ENCODE measurements at places on chromosomes 7 and 10.

GRCh38 chr7:123538897-123539296 lies 4.5 kb upstream of the IQUB start:
- DNase-seq, result no peak

- DNase-seq, result no peak
These were observed 219.5 kb upstream of the AOAH start for GRCh38 chr7:36943591-36944435.

GRCh38 chr7:152660021-152660420 lies 15.9 kb downstream of the XRCC2 start:
- DNase-seq, result no peak

DNA sequence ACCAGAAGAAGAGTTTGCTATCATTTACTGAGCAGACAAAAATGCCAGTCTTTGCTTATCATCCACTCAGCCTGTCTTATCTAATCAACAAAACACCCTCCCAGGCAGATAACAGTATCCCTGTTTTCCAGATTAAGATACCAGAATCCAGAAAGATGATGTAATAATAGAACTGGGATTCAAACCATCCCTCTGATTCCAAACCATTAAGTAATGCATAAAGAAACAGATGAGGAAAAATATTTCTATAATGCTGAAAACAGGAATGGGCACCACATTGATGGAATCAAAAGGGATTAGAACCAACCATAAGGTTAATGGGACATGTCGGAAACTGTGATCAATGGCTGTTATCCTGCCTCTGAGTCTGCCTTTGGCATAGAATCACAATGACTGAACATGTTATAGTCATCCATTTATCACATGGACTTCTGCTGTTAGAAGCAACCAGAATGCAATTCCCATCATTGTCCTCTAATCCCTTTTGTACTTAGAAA lies 92.1 kb upstream of the RSU1 start:
- no peak for DNase-seq

- DNase-seq, result no peak
These were observed 127.4 kb downstream of the ZNF365 start for GRCh38 chr10:62501547-62501946.

DNA sequence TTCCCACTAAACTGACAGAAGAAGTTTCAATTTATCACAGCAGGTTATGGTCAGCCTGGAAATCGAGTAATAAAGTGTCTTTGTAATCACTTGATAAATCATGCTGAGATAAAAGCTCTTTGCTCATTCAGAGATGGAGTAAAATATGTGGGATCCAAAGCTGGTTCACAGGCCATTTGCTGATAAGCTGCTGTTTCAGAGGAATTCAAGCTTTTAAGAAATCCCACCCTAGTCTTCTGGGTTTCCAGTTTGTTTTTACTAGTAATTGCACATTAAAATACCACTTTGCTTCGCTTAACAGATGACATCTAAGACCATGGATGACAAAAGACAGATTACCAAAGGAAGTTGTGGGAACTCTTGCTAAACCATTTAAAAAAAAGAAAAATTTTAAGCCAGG lies 37.4 kb upstream of the CDK6 start:
- DNase-seq, result no peak

GRCh38 chr7:18893156-18893555 lies 224.3 kb downstream of the TWIST1 start:
- DNase-seq, result no peak

DNA sequence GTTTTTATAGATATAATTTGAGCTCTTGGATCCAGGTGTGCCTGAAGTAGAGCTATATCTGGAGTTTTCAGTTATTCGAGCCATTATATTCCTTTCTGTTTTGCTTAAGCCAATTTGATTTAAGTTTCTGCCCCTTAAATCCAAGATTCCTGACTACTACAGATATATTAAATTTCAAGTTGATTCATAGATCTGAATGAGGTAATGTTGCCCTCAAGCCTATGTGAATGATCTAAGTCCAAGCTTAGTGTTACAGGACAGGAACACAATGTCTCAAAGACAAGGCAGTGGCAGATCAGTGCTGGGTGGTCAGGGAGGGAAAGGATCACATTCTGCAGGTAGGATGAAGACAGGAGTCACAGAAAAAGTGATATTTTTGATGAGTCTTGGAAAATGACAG lies 75.7 kb upstream of the CTBP2 start:
- no peak for DNase-seq

- DNase-seq, result no peak
These were observed 34.4 kb downstream of the AGR3 start for GRCh38 chr7:16847381-16847860.

- DNase-seq, result no peak
These were observed 8.9 kb upstream of the ACSL5 start for GRCh38 chr10:112365014-112365432.

DNA sequence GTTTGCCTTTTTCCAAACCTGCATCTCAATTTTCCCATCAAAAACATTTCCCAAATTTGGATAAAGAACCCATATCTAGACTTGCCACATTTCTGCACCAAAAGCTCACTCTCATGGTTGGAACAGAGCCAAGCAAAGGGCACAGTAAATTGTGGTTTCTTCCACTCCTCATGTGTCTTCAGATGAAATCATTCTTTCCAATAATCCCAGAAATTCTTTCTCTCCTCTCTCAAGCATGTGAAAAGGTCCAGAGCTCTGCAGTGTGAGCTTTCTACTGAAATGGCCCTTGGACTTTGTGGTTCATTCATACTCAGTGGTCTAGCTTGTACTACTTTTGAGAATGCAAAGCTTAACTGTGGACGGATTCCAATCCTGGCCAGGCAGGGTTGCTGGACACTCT lies 19.8 kb downstream of the PRSS2 start:
- no peak for DNase-seq

GRCh38 chr7:18906901-18907300 lies 210.5 kb downstream of the TWIST1 start:
- no peak for DNase-seq

- DNase-seq, result no peak
These were observed 95.9 kb downstream of the POLL start for GRCh38 chr10:101492205-101492604.

- DNase-seq, result no peak
These were observed 54.1 kb downstream of the PTPRN2 start for GRCh38 chr7:158533386-158534133.

GRCh38 chr7:69162326-69162725 lies 435.9 kb upstream of the AUTS2 start:
- DNase-seq, result no peak

DNA sequence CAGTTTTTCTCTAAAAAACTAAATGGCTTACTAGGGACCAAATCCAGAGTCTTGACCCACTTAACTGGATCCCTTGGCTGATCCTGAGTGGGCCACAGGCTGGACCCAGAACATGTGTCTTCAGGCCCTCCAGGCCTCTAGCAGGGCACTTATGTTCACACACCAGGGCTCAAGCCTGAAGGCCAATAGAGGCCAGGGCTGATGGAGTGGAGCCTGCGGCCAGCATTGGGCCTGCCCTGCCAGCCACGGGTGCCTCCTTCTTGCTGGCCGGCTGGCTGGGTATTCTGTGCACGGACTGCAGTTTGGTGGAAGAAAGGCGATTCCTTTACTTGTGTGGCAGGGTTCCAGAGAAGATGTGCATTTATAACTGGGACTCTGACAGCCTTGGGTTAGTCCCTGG lies 103.0 kb upstream of the ZNF32 start:
- no peak for DNase-seq

- no peak for DNase-seq
These were observed 74.8 kb downstream of the PARD3 start for GRCh38 chr10:34740321-34740720.

- no peak for DNase-seq
These were observed 15.3 kb downstream of the EPHB6 start for GRCh38 chr7:142870147-142870559.

GRCh38 chr7:36165059-36165458 lies 12.0 kb downstream of the EEPD1 start:
- no peak for DNase-seq

GRCh38 chr7:131170440-131171271 lies 157.0 kb upstream of the MKLN1 start:
- DNase-seq, result no peak

DNA sequence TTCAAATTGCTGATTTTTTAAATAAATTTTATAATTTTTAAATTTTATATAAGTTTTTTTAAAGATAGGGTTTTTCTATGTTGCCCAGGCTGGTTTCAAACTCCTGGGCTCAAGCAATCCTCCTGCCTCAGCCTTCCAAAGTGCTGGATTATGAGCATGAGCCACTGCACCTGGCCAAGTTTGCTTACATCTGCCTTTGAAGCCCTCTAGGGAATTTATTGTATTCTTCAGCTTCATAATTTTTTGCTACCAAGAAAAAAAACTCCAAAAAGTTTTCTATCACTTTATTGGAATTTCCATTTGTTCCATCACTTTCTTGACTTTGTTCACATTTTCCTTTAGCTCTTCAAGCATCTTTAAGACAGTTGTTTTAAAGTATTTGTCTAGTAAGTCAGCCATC lies 3.8 kb upstream of the POLD2 start:
- DNase-seq, result no peak

DNA sequence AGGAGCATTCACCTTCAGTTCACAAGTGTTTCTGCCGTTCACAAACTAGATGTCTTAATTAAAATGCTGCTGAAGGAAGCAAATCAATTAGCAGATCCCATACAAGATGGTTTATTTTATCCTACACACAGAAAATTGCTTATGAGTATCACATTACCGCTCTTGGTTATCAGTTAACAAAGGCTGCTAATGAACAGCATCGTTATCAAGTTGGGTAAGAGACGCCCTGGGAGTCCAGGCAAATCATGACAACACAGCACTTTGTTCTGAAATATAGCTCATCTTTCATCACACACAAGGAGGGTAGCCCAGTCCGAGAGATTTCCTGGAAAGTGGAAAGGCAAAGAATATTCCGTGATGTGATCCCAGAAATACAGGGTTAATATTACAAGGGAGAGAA lies 20.8 kb upstream of the FAM170B start:
- no peak for DNase-seq

DNA sequence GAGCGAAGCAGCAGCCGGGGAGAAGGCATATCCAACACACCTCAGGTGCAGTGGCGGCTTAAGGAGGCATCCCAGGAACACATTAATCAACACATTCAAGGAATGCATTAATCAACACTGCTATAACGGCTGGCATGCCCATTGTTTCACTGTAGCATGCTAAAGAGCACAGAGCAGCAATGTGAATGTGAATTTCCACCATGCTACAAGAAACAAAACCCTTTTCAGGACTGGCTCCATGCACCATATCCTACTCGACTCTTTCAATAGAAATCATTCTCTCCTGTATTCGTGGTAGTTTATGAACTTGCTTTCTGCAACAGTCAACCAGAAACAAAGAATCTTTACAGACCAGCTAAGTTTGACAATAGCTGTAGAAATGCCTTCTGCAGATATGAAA lies 149.0 kb downstream of the NRCAM start:
- no peak for DNase-seq

GRCh38 chr7:147509541-147510200 lies 1080.9 kb upstream of the C7orf33 start:
- DNase-seq, result no peak

GRCh38 chr7:69751026-69751425 lies 152.8 kb downstream of the AUTS2 start:
- no peak for DNase-seq

- DNase-seq, result no peak
These were observed 101.6 kb downstream of the SKIDA1 start for GRCh38 chr10:21423850-21424249.

DNA sequence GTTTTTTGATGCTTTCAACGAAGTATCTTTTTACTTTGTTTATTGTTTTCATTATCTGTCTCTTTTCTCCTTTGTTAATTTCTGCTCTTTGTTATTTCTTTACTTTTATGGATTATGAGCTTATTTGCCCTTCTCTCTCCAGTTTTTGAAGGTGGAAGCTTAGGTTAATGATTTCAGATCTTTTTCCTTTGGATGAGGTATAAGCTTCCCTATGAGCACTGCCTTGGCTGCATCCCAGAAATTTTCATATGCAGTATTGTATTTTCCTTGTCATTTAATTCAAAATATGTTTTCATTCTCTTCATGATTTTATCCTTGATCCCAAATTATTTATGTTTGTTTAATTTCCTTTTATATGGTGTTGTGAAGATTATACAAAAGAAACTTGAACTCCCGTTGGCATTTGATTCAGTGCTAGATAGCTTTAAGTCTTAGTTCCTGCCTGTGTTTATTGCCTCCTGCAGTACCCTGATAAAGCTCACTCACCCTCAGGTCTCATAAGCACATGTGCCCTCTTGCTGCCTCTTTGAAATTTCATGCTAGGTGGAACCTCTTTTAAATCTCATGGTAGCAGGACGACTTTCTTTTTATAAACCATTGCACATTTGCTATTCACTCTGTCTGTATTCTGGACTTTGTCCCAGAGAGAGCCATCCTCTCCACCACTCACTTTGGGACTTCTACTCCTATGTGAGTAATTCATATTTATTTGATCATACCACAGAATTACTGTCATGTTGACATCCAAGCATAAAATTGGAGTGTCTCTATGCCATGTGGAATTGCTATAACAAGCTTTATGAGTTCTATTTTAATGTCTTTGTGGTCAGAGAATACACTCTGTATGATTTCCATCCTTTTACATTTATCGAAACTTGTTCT lies 23.0 kb upstream of the CEP41 start:
- no peak for DNase-seq

DNA sequence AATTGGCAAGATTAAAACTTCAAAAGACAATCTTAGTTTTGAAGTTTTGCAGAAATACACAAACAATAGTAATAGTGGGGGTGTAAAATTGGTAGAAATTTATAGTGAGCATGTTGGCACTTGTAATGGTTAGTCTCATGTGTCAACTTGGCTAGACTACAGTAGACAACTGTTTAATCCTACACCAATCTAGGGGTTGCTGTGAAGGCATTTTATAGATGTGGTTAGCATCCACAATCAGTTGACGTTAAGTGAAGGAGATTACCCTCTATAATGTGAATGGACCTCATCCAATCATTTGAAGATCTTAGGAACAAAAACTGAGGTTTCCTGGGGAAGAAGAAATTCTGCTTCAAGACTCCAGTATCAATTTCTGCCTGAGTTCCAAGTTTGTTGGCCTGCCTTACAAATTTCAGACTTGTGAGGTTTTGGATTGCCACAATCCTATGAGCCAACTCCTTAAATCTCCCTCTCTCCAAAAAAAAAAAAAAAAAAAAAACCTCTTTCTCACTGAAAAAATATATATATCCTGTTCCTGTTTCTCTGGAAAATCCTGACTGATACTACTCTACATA lies 531.6 kb upstream of the IGFBP3 start:
- no peak for DNase-seq

DNA sequence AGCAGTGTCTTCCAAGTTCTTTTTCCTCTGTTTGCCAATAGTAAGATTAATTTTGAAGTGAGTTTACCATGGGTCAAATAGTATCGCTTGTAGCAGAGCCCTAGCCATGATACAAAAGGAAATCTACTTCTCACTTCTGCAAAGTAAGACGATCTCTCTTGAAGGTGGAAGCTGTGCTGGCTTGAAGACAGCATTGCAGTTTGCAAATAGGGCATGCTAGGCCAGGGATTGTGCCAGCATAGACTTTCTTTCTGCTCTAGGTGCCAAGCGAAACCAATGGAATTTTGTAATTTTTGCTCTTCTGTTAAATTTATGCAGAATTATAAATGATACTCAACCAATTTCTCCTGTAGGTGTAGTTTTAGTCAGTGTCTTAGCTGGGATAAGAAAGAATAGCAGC lies 74.5 kb downstream of the SLC13A1 start:
- no peak for DNase-seq
